ENCODE measurements at places on chromosomes 3 and 15. TPM values are rescaled to one million over a fixed set of nuclear protein-coding genes. Genes with fewer than 3 reads are reported as not detected.

Gene PAQR9
- not detected for total RNA-seq

GRCh38 chr3:39327746-39328349 lies 1.7 kb upstream of the CCR8 start:
- H3K4me3 ChIP-seq = no peak overlapping the region
- H3K36me3 ChIP-seq = peaks cover 17% of the 10 kb centered on the region
- no peaks in the 10 kb centered on the region for H3K27me3 ChIP-seq
- H3K27ac ChIP-seq = peak overlapping the region; percentile 72
- H3K4me1 ChIP-seq = peaks cover 77% of the 10 kb centered on the region
- no peak for DNase-seq

DNA sequence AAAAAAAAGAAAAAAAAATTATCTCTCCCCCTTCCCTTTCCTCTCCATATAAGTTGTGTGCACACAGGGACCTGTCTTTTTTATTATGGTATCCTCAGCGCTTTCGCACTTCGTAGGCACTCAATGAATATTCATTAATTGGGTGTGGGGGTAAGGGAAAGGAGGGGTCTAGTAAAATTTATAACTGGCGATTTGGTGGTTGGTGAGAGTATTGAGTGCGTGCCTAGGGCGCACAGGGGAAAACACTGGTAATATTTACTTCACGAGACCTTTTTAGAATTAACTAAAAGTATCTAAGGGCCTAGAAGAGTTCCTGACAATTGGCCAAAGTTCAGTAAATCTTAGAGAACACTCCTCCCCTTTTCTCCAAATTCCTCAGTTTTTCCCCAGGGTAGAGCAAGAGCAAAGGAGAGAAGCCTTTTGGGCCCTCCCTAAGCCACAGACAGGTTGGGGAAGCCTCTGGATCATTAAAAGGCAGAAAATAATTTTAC lies 25.7 kb downstream of the TYRO3 start:
- H3K27ac ChIP-seq = no peak overlapping the region
- peak overlapping the region; percentile 37 for H3K4me3 ChIP-seq
- H3K36me3 ChIP-seq = no peaks in the 10 kb centered on the region
- H3K4me1 ChIP-seq = peaks cover 8% of the 10 kb centered on the region

DNA sequence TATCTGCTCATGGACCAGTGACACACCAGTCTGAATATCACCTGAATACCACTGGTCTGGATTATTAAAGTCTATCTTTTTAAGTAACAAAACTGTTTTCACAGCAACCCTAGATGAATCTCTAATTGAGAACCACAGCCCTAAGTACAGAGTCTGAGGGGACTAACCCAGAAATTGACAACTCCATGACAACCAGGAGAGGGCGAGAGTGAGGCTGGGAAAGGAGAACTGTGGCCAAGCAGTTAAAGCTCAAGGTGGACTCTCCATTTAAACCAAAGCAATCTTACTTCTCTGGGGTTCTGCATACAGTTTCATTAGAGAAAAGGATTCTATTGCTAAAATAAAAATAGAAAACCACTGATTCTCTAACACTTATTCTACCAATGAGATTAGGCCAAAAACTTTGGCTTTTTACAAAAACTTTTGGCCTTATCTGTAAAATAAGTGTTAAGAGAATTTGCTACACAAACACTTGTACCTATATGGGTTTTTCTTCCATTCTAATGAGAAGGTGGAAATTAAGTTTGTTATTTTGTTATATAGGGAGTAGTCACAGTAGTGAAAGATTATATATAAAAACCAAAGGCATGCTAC lies 11.4 kb downstream of the NEK10 start:
- peaks cover 2% of the 10 kb centered on the region for H3K27me3 ChIP-seq
- peaks cover 27% of the 10 kb centered on the region for H3K4me1 ChIP-seq
- peak; percentile 80 for DNase-seq

- no peaks in the 10 kb centered on the region for H3K36me3 ChIP-seq
- no peaks in the 10 kb centered on the region for H3K4me1 ChIP-seq
- no peak overlapping the region for H3K4me3 ChIP-seq
- no peaks in the 10 kb centered on the region for H3K27me3 ChIP-seq
- no peak overlapping the region for H3K27ac ChIP-seq
- no peak for DNase-seq
Observed at GRCh38 chr3:81245501-81245900, 515.9 kb downstream of the GBE1 start.

GRCh38 chr15:82533801-82534200 lies 6.5 kb downstream of the RPS17 start:
- H3K4me1 ChIP-seq = peaks cover 35% of the 10 kb centered on the region
- DNase-seq = no peak
- no peak overlapping the region for H3K27ac ChIP-seq
- H3K4me3 ChIP-seq = no peak overlapping the region
- H3K36me3 ChIP-seq = peaks cover 45% of the 10 kb centered on the region

Data from activated CD8-positive, alpha-beta memory T cell treated with anti-CD3 and anti-CD28 coated beads, Interleukin-2, amount 10 ng/mL, durations not matched to agents 7 days and 5 days (primary cell).